ENCODE measurements at places on chromosomes 2 and 18.
A peak's percentile ranks its signal among the peaks of the same experiment; 100 is the strongest.

GRCh38 chr2:144366825-144367429, 153.0 kb downstream of the ZEB2 start:
- DNase-seq = no peak

GRCh38 chr2:209367075-209367747, 56.6 kb upstream of the MAP2 start:
- no peak for DNase-seq

DNA sequence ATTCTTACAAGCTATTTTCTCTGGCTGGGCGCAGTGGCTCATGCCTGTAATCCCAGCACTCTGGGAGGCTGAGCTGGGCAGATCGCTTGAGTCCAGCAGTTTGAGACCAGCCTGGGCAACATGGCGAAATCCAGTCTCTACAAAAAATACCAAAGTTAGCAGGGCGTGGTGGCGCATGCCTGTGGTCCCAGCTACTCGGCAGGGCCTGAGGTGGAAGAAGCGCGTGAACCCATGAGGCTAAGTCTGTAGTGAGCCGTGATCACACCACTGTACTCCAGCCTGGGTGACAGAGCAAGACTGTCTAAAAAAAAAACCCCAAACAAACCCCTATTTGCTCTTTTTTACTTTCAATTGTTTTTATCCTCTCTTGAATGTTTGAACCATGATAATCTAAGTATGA, 37.0 kb downstream of the PPP4R1 start:
- DNase-seq = no peak

DNA sequence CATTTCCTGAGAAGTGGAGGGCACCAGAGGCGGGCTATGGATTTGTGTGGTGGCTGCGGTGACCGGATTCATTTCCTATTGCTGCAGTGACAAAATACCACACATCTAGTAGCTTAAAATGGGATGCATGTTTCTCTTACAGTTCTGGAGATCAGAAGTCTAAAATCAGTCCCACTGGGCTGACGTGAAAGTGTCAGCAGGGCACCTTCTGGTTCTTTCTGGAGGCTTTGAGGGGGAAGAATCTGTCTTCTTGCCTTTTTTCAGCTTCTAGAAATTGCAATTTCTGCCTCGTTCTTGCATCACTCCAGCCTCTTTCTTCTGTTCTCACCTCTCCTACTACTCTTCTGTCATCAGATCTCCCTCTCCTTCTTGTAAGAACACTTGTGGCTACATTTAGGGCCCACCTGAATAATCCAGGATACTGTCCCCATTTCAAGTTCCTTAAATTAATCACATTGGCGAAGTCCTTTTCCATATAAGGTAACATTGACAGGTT, 111.2 kb downstream of the MARCHF4 start:
- no peak for DNase-seq

GRCh38 chr2:231886071-231886681, 40.0 kb downstream of the NPPC start:
- no peak for DNase-seq

DNA sequence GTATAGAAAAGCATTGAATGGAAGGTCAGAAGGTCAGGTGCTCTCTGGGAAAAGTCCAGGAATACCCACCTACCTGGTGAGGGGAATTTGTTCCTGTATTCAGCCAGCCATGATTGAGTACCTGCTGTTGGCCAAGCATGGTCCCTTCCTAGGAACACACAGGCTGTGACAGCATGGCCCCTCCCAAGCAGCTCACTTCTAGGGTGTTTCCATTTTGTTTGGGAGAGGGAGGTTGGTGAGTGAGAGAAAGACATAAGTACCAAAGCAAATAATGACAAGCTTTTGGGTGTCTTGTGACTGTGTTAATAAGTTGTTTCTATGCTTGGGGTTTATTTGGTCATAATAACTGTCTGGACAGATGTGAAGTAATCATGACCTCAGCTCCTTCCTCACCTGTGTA, 46.3 kb downstream of the CABLES1 start:
- DNase-seq = no peak

DNA sequence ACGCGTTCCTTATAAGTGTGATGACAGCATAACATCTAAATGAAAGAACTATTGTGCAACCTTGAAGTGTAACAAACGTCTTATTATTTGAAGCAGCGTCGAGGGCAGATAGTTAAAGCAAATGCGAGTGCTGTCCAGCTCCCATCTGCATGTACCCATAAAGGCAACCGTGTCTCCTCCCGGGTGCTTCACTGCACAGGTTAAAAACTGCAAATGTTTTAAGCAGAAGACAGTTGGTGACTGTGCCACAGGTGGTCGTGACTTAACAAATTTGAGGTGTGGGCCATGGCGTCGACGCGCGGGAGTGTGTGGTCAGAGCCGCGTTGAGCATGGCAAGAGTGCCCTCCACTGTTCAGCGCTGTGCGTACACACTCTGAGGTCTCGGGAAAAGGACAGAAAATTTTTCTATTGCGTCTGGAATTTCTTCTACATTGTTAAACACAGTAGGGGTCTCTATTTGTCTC, 6.4 kb downstream of the SALL3 start:
- peak; percentile 75 for DNase-seq

- no peak for DNase-seq
These were observed 637.3 kb downstream of the ERBB4 start for GRCh38 chr2:211901226-211901846.

GRCh38 chr2:231672617-231673347, 35.5 kb upstream of the PTMA start:
- DNase-seq = peak; percentile 72

GRCh38 chr2:20657522-20658235, 6.8 kb upstream of the HS1BP3 start:
- no peak for DNase-seq

DNA sequence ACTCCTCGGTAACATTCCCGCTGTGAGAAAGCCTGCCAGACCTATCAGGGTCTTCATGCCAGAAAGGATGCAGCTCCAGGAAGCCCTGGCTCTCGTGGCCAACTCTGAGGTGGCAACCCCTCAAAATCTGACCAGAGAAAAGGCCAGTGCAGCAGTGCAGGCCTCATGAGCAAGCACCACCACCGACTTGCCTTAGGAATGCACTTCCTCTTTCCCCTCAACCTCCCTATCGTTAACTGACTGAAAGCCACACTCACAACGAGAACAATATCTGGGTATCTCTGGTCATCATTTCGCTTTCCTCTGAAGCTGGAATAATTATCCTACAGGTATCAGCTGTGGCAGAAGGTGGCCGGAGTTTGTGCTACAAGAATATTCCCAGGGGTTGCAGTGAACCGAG, 101.4 kb upstream of the POU3F3 start:
- DNase-seq = no peak

GRCh38 chr2:175855236-175855635, 146.8 kb downstream of the LNPK start:
- DNase-seq = no peak

DNA sequence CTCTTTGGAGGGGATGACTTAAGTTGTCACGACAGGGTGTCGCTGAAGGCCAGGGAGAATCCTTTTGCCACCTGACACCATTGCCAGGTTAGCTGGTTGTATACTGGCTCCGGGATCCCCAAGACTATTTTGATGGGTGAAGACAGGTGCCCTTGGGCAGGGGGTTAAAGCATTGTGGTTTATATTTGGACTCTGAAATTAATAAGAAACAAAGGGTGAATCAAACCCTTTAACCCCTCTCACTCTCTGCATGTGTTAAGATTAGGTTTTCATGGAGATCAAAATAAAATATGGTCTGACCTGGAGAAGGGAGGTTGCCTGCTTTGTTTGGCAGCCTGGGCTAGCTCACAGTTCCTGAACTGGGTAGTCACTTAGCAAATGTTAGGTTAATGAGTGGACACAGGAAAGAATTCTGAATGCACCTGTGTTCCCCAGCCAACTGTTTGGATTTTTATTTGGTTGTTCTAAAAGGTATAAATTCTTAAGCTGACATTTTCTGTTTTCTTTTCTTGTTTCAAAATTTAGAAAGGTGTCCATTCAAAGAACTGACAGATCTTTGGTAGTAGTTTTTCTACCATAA, 301.7 kb downstream of the KCNS3 start:
- no peak for DNase-seq

DNA sequence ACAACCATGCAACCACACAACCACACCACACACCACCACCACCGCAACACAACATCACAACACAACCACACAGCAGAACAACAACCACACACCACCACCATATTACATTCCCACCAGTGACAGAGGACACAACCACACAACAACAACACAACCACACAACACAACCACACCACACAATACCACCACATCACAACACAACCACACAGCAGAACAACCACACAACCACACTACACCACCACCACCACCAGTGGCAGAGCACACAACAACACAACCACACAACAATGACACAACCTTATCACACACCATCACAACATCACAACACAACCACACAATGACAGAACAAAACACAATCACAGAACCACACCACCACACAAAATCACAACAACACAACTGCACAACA, 313.0 kb upstream of the MYT1L start:
- no peak for DNase-seq

GRCh38 chr2:15874854-15875804, 65.2 kb upstream of the MYCN start:
- DNase-seq = no peak
